ENCODE measurements at places on chromosomes 2 and 18.
A peak's percentile ranks its signal among the peaks of the same experiment; 100 is the strongest.

DNA sequence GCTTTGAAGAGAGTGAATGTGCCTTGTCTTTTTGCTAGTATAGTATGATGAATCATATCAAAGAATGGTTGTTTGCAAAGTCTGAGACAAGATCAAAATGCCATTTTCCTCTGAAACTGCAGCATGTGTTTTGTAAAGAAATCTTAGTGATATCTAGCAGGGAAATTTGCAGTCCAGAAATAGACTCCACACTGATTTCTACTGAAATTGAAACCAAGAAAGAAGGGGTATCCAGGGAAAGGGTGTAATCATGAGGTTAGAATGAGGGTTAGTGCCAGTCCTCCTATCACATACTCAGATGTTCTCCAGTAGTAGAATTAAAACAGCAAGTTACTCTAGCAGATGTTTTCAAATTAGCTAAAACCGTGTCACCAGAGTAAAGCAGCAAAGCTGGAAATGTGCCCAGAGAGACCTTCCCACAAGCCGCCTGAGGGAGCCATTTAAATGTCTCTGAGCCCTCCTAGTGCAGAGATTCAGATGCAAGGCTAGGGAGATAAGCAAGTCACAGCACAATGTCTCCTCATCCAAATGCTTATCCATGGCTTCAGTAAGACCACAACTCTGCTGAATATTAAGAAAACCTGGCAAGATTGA, 4.9 kb downstream of the DLGAP1 start:
- DNase-seq: no peak

- no peak for DNase-seq
These were observed 88.0 kb upstream of the NFU1 start for GRCh38 chr2:69525261-69525660.

DNA sequence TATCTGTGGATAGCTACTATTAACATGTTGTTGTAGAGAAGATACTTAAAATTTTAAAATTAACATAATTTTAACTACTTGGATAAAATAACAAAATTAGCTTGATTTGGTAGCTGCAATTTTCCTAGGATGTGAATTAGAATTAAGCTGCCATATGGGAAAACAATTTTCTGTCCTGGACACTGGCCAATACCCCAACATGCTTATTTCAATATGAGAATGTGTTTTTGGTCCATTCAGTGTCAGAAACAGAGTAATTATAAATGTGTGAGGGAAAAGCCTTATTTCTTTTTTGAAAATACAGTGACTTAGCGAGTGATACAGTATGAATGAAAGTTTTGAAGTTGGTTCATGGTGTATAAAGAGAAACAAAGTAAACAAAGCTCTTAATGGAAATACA, 948.3 kb upstream of the GYPC start:
- no peak for DNase-seq

DNA sequence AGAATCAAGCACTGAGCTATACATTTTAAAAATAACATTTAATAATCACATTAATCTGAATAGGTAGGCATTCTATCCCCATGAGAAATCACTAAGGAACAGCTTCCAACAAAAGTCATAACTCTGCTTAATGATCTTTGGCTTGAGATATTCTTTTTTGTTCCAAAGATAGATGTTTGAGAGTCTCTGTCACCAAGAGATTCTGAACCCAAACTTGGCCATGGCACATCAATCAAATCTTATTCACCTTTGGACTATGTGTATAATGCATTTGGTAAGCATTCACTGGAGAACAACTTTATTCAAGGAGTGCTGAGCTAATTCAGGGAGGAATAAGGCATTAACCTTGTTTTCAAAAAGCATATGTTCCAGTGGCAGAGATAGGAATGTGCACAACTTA, 743.3 kb downstream of the SLC4A3 start:
- no peak for DNase-seq

DNA sequence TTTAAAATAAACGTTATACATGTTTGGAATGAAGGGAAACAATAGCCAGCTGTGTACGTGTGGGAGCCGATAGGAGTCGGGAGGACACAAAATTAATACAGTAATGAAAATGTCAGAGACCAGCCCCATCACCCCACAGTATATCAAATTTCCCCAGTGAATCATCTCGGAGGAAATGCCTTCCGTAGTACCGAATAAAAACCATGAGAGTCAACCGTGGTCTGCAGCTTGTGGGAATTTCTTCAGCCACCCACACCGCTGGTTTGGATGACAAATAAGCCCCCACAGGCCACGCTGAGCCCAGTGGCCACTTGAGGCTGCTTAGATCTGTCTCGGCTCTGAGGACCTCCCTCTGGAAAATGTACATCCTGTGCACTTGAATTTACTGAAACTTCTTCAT, 133.7 kb downstream of the COL6A3 start:
- DNase-seq: no peak

DNA sequence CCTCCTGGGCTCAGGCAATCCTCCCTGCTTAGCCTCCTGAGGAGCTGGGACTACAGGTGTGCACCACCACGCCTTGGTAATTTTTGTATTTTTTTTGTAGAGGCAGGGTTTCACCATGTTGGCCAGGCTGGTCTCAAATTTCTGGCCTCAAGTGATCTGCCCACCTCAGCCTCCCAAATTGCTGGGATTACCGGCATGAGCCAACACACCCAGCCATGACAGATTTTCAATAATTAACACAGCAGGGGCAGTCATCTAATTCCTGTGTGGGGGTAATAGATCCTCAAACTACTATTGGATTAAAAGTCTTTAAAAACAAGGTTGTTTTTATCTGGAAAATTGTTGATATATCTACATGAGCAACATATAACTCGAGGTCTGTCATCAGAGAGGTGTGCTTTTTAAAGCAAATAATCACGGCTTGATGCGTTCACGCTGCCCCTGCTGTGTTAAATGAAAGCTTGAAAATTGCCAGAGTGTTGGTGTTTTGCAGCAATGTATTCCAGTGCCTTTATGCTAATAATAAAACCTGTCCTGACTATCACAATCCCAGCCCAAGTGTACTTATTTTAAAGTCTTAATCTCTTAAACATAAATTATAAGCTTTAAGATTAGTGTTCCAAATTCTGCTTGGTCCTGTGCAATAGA, 35.6 kb upstream of the ASB1 start:
- peak; percentile 61 for DNase-seq

DNA sequence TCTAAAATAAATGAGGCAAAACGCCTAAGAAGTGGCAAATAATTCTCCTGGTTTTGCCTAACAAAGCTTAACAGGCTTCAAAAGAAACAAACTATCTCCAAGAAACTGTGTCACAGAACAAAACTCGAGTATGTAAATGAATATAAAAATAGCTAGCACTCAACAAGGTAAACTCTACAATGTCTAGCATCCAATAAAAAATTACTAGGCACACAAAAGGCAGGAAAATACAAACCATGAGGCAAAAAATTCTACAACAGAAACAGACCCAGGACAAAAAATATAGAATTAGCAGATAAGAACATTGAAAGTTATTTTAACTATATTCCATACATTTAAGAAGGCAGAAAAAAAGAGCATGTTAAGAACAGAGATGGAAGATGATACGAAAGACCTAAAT, 16.8 kb downstream of the PPP4R1 start:
- DNase-seq: no peak

DNA sequence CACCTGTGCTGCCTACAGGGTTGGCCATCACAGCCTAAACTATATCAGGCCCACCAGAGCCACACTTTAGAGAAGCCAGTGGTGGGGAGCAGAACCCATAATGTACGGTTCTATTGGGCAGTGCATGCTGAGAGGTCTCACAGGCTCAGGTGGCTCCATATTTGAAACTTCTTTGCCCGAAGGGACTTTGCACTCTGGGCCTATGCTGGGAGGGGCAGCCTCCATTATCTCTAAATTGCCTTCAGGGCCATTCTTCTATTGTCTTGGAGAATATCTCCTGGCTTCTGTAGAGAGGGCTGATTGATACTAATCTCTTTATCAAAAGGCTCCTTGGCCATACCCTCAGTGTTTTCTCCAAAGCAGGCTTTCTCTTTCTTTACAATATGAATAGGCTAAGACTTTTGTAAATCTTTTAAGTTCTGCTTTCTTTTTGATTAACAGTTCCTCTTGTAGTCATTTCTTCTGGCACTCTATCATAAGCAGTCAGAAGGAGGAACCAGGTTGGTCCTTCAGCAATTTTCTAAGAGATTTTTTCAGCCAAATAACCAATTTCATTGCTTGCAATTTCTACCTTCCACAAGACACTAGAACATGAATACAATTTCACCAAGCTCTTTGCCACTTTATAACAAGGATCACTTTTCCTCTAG, 44.5 kb downstream of the RPE start:
- no peak for DNase-seq

GRCh38 chr2:30218814-30219213, 12.5 kb upstream of the LBH start:
- DNase-seq: no peak

- DNase-seq: no peak
These were observed 303.4 kb downstream of the PIK3C3 start for GRCh38 chr18:42258301-42258965.

DNA sequence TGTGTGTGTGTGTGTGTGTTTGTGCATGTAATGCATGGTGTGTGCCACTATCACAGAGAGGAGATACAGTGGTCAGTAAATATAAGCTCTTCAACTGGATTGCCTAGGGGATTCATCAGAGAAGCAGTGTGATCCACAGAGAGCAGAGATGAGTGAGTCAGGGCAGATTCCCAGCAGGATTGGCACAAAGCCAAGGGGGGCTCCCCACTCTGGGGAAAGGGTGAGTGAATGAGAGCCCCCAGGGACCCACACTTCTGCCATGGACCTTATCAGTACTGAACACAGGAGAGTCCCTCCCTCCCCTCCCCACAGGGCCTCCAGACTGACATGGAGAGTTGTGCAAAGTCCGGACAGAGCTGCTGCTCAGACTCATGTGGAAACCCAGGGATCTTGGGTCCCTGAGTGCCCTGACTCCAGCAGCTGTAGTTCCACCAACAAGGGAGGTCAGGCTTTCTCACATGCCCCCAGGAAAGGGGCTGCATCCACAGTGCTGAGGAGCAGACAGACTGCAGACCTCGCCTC, 748.8 kb downstream of the NR4A2 start:
- DNase-seq: no peak

All from lower leg skin (tissue), 4 donors.